ENCODE measurements at places on chromosomes 6 and 20.

DNA sequence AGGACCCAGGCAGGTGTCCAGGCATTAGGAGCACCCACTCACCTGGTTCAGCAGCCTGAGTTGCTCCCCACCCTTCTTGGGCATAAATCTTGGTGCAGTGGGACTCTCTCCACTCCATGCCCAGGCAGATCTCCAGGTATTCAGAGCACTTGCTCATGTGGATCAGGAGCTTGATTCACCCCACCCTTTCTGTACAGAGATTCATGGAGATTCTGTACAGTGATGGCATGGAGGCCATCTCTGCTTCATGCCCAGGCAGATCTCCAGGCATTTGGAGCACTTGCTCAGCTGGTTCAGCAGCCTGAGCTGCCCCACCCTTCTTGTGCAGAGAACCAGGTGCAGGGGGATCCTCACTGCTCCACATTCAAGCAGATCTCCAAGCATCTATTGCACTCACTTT is 44.1 kb downstream of the BEND6 start:
- no peak for DNase-seq

DNA sequence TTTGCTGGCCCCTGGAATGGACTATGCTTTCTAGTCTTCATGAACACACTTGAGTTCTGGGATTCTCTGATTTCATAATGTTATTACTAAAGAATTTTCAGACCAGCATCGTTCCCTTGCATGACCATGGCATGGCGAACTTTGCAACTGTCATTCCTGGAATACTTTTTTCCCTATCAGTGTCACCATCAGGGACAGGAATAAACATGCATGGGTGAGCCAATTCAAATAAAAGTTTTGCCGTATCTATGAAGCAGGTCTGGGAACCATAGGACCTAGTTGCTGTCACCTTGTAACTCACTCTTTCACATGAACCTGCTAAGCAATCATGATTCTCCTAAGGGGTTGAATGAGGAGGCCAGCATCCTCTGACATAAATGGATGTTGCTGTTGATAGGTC is 68.2 kb upstream of the AGPAT4 start:
- no peak for DNase-seq

DNA sequence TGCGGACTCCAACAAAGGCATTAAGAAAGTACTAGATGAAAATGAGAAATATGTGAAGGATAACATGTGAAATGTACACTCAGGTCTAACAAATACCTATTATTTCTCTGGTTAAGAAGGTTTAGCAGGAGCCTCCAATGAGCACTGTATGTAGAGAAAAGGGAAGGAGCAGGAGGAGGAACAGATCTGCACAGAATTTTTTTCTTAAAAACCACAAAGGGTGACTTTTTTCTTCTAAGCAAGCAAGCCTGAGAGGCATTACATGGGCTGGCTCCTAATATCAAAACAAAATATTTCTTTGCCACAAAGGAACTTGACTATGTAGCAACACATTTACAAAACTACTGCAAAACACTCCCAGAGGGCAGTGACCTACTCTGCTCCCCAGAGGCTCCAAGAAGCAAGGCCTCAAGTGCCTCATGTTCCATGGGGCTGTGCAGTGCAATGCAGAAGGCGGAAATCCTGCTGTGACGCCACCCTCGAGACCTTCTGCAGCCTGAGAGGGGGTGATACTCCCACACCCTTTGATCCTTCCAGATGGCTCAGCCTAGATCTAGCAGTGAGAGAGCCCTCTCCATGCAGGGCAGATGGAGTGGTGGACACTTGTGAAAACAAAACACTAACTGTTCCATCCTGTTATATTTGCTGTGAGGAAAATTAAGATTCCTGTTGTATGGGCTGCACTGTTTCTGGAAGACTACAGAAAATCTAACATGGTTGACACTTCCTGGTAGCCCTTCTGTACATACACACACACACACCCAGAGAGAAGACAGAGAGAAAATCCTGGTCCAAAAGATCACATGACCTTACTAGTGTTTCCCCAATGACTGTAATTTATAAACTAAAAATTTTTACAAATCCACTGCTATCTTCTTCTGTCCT is 36.0 kb upstream of the SMIM29 start:
- DNase-seq: no peak

DNA sequence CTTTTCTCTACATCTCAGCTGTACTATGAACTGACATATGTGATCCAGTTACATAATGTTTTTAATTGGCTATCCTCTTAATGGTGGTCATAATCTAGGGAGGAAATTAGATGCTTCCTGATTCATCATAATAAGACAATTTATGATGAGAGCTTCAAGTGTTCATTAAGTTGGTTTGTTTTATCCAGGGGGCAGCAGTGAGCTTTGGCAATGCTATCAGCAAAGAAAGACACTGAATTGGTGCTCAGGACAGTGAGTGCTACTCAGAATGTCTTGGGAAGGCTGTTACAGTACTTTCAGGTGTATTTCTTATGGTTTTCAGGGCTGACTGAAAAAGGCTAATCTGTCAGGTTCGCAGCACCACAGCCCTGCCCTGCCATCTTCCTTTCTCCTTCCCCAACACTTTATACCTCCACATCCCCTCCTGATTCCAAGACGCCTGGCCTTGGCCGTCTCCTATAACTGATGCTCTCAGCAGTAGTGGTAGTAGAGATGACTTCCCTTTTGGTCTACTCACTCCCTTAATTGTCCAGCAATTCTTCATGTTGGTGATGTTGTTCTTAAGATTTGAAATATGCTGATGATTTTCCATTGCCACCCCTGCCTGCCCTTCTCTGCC is 67.0 kb upstream of the TNFAIP3 start:
- peak; percentile 79 for DNase-seq

- DNase-seq: no peak
These were observed 880 bp downstream of the ADNP start for GRCh38 chr20:50930139-50930975.

GRCh38 chr6:41237128-41237527 is 9.0 kb downstream of the TREML4 start:
- no peak for DNase-seq

- DNase-seq: no peak
These were observed 67.2 kb upstream of the PHIP start for GRCh38 chr6:79145301-79145700.

DNA sequence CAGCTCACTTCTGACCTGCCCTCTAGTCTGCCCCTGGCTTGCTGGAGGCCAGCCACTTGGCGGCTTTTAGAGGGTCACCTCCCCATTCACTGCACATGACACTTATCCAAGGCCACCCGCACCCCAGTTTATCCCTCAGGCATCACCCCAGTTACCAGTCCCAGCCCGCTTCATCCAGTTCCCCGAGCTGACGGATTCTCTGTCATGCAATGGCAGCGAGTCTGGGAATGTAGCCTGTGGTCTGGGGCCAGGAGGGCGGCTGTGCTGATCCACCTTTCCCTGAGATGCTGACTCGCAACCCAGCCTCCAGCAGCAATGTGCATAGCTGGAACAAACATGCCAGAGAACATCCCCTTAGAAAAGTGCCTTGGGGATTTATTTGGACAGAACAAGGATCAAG is 25.8 kb downstream of the SYNDIG1 start:
- DNase-seq: no peak

GRCh38 chr6:165186441-165187205 is 122.8 kb downstream of the C6orf118 start:
- no peak for DNase-seq

- DNase-seq: peak; percentile 72
These were observed 66.7 kb upstream of the ZNF217 start for GRCh38 chr20:53660078-53660909.

- DNase-seq: no peak
These were observed 12.2 kb upstream of the SHLD1 start for GRCh38 chr20:5737966-5738365.

GRCh38 chr6:7723554-7723953 is 2.3 kb upstream of the BMP6 start:
- no peak for DNase-seq

DNA sequence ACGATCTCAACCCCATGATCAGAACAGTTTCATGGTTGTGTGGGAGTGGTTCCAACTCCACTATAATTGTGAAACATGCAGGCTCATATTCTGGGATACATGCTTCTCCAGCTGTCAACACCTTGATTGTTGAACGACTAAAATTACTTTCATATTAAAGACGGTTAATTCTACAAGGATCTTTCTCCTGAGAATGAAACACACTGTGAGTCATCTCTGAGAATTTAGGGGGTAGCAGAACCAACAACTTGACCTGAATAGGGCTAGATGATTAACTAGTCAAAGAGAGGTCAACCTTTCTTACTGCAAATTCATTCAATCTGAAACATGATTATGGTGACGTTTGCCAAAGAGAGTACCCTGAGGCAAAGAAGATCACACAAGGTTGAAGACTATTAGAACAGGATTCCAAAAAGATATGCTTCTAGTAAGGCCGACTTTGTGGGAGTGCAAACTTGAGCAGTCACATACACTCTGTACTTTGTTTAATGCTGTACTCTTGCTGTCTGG is 175.2 kb upstream of the CITED2 start:
- no peak for DNase-seq

GRCh38 chr6:29964518-29964886 is 22.2 kb downstream of the HLA-A start:
- no peak for DNase-seq

DNA sequence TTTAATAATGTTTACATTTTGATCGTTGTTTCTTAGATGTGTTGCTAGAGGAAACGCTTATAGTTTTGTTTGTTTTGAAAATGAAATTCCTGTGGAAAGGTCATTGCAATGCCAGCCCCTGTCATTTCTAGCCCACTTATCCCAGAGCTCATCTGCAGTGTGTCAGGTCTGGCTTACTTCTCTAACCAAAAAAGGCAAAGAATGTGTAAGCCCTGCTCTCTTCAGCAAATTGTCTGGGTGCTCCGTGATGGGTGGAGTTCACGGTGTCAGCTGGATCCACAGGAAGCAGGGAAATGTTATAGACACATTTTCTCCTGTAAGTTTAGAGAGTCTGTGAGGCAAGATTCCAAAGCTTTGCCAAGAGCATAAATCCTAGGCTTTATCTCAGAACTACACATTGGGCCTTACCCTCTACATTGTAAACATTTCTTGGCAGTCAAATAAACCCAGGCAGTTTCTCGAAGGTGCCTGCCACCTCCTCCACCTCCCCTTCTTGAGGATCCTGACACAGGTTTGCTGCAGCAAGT is 50.9 kb downstream of the RPRD1B start:
- DNase-seq: no peak

DNA sequence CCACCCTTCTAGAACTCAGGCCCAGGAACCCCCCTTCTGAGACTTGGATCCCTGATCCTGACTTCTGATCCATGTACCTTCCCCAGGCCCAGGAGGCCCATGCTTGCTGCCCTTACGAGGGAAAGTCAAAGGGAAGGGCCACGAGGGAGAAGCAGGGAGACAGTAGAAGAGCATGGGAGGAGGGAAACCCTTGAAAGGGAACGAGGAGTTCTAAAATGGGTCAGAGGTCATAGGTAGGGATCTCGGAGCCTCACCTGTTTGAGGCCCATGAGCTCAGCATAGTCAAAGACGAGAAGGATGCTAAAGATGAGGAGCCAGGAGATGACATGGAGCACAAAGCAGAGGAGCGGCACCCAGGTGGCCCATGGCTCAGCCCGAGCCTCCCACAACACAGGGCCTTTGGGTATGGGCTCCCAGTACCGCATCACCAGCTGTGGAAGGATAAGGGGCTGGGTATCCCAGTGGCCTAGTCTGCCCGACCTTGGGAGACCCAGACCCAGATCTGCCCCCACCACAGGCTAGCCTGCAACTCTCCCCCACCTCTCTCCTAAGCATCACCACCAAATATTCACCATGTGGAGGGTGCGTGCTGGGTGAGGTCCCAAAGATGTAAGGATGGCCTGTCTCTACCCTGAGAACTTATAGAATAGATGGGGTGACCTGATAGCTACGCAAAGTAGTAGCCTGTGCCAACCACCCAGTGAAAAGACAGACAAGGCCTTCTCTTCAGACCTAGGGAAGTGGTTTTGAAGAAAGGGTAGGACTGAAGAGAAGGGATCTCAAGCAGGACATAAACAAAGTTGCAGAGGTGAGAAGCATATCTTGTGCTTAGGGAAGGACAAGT is 1.5 kb downstream of the NRM start:
- no peak for DNase-seq

- no peak for DNase-seq
These were observed 38.7 kb upstream of the PDE10A start for GRCh38 chr6:165701564-165702354.

DNA sequence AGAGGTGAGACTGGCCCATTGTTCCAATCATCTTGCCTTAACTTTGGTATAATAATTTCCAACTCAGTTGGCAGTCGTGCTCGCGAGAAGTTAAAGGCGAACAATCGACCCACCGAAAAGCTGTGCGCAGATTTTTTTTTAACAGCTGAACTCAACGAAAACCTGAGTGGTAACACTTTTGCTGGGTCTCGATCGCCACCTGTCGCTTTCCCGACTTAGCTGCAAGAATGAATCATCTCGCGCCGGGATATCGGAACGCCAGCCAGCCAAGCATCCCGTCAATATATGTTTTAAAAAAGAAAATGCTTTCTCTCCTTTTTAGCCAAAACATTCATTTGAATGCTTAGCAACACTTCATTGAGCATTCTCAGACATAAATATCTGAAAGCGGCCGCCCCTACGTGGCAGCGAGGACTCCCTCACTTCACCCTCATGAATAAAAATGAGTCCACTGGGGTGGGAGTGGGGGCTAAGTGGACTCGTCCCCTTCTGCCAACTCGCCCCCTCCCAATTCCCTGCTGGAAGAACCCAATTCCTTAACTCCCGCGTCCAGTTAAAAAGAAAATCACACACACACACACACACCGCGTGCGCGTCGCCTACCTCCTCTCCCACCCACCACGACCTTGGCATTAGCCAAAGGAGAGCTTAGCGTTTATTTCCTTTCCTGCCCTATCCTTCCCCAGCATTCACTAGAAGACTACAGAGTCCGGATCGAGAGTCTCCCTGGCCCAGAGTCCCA is 1.5 kb downstream of the COL12A1 start:
- DNase-seq: peak; percentile 66

DNA sequence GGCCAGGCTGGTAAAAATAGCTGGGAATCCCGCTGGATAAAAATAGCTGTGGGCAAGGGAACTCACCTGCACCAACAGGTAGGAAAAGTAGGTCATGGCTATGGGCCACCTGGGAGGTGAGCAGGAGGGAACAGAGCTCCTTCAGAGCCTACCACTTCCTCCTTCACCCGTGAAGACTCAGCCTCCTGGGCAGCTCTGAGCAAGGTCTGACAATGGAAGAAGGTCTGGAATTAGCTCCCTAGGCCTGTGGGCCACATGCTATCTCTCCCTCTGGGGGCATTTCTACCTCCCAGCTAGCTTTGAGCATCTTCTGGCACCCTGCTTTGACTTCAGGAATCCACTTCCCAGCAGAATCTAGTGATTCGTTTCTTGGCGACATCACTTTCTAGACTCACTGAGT is 153.9 kb downstream of the MRPL14 start:
- peak; percentile 47 for DNase-seq
